Calu3 (cell line): ENCODE measurements at places on chromosomes 11 and 22. TPM values are rescaled to one million over a fixed set of nuclear protein-coding genes. Genes with fewer than 3 reads are reported as not detected.

DNA sequence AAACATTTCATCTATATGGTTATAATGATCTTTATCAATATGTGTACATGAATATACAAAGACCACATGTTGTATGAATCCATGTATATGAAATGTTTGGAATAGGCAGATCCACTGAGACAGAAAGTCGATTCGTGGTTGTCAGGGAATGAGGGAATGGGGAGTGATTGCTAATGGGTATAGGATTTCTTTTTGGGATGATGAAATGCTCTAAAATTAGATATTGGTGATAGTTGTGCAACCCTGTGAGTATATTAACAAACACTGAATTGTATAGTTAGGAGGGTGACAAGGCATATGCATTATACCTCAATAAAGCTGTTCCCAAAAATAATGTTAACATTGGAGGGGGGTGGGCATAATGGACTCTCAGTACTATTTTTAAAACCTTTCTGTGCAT lies 5.0 kb upstream of the PTPMT1 start:
- peaks cover 12% of the 10 kb centered on the region for H3K36me3 ChIP-seq
- no peak for DNase-seq
- peaks cover 7% of the 10 kb centered on the region for H3K4me1 ChIP-seq
- no peak overlapping the region for H3K4me3 ChIP-seq
- H3K27ac ChIP-seq: no peak overlapping the region

GRCh38 chr11:35298369-35298768 lies 121.0 kb downstream of the SLC1A2 start:
- DNase-seq: no peak
- no peaks in the 10 kb centered on the region for H3K27me3 ChIP-seq
- no peak overlapping the region for H3K4me3 ChIP-seq
- H3K27ac ChIP-seq: no peak overlapping the region
- H3K36me3 ChIP-seq: no peaks in the 10 kb centered on the region

- H3K27me3 ChIP-seq: no peaks in the 10 kb centered on the region
- H3K4me1 ChIP-seq: peaks cover 24% of the 10 kb centered on the region
- H3K4me3 ChIP-seq: no peak overlapping the region
- H3K27ac ChIP-seq: no peak overlapping the region
Measured at GRCh38 chr11:61142424-61142823, 18.8 kb downstream of the VPS37C start.

DNA sequence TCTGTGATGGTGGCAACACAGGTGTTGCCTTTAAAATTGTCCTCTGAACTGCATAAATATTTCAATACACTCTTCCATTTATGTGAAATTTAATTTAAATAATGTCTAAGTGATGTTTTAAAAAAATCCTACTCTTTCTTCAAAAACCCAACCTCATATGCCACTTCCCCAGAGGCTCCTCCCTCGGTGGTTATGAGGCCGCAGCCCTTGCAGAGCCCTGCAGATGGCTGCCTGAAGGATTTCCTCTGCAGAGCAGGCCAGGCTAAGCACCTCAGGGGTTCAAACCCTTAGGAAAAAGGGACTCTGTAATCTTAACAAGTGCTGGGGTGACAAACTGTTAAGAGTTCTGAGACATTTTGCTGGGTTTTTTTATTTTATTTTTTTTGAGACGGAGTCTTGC lies 25.2 kb downstream of the MORC2 start:
- peaks cover 67% of the 10 kb centered on the region for H3K36me3 ChIP-seq
- H3K4me3 ChIP-seq: no peak overlapping the region
- H3K4me1 ChIP-seq: no peaks in the 10 kb centered on the region
- no peak for DNase-seq
- no peaks in the 10 kb centered on the region for H3K27me3 ChIP-seq
- no peak overlapping the region for H3K27ac ChIP-seq

GRCh38 chr11:35050541-35050995 lies 88.4 kb upstream of the CD44 start:
- H3K4me1 ChIP-seq: peaks cover 11% of the 10 kb centered on the region
- no peaks in the 10 kb centered on the region for H3K36me3 ChIP-seq
- no peaks in the 10 kb centered on the region for H3K27me3 ChIP-seq
- no peak for DNase-seq

- no peaks in the 10 kb centered on the region for H3K4me1 ChIP-seq
- no peaks in the 10 kb centered on the region for H3K36me3 ChIP-seq
- DNase-seq: no peak
Measured at GRCh38 chr11:131598305-131598704, 227.9 kb downstream of the NTM start.

DNA sequence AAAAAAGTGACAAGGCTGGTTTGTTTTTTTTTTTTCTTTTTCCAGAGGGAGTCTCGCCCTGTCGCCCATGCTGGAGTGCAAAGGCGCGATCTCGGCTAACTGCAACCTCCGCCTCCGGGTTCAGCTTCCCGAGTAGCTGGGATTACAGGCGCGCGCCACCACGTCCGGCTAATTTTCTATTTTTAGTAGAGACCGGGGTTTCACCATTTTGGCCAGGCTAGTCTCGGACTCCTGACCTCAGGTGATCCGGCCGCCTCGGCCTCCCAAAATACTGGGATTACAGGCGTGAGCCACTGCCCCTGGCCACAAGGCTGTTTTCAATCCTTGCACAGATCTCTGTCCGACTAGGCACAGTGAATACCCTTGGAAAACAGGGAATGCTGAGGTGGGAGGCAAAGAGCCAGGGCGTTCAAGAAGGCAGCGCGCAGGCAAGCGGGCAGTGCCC lies 566 bp downstream of the ATP6V1E1 start:
- peaks cover 24% of the 10 kb centered on the region for H3K36me3 ChIP-seq
- no peaks in the 10 kb centered on the region for H3K27me3 ChIP-seq
- peaks cover 3% of the 10 kb centered on the region for H3K4me1 ChIP-seq
- peak overlapping the region; percentile 89 for H3K4me3 ChIP-seq
- DNase-seq: no peak

DNA sequence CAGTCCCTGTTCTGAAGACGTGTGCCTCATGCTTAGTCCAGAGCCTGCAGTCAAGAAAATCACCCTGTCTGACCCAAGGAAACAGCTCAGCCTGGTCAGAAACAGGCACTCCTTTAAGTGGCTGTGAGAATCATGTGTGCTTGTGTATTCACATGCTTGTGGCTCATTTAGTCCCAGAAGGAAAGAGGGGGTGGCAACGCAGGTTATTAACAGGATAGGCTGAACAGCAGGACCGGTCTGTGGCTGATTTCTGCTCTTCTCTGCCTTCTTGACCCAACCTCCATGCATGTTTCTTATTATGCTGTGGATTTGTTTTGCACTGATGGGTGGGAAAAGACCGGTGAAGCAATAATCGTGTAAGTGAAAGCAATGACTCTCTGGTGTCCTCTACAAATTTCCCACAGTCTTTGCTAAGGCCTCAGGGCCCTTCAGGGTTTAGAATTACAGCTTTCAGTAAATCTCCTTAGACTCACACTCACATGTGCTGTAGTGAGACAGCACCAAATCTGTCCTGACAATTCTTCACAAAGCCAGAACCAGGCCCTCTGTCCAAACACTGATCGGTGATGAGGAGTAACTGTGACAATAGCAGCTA lies 288.1 kb downstream of the ETS1 start:
- no peaks in the 10 kb centered on the region for H3K27me3 ChIP-seq
- no peak overlapping the region for H3K4me3 ChIP-seq
- H3K27ac ChIP-seq: no peak overlapping the region

OR5T3 gene
- not detected in 2 replicates for total RNA-seq

RBFOX2 gene
- total RNA-seq: 63.1 and 64.1 TPM in 2 replicates

LRRC74B gene
- not detected in 2 replicates for total RNA-seq

TEX12 gene
- not detected in 2 replicates for total RNA-seq
